GM04504 (cell line): ENCODE measurements at places on chromosomes 4 and X.

GRCh38 chr4:169225812-169226211 is 44.9 kb downstream of the SH3RF1 start:
- DNase-seq = no peak

DNA sequence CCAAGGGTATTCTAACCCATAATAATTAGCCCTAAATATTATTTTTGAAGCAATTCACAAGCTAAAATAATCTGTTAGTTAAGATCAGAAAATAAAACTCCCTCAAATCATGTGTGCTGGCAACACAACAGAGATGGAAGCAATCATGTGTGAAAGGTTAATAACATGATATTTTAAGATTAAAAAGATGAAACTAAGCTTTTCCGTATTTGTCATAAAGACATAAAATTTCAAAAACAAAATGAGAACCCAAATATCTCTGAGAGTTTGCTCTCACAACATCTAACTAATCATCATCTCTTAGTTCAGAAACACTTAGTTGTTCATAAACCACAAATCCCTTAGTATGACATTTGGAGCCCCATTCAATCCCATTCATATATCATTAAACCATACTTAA is 749.1 kb downstream of the CCSER1 start:
- DNase-seq = no peak

DNA sequence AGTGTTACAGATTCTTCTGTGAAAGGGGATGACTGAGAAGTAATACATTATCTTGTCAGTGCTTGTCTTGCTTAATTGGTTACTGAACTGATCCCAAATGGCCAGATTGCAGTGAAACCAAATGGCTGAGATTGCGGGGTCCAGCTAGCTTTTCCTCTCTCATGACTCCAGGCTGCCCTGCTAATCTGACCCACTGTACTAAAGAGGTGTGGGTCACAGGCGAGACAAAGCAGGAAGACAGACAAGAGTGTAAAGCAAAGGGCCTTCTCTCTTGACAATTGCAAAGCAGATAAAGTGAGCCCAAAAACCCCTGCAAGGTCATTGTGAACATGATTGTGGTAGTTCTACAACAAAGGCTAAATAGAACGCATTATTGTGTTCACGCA is 2.1 kb downstream of the TMEM150C start:
- no peak for DNase-seq

DNA sequence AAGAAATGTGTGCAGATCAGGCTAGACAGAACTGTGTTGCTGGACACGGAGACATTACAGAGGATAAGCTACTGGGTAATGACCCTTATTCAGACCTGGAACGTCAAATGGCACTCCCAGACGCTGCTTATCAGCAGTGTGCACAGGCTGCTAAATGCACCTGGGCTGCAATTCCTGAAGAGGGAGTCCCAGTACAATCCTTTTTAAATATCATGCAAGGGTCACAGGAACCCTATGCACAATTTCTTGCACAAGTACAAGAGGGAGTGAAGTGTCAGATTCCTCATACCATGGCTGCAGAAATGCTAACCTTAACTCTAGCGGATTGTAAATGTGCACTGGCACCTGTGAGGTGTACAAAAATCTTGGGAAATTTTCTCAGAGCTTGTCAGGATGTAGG is 16.9 kb downstream of the SPIN2B start:
- DNase-seq = no peak

GRCh38 chrX:2401590-2402360 is 99.0 kb downstream of the DHRSX start:
- DNase-seq = no peak

DNA sequence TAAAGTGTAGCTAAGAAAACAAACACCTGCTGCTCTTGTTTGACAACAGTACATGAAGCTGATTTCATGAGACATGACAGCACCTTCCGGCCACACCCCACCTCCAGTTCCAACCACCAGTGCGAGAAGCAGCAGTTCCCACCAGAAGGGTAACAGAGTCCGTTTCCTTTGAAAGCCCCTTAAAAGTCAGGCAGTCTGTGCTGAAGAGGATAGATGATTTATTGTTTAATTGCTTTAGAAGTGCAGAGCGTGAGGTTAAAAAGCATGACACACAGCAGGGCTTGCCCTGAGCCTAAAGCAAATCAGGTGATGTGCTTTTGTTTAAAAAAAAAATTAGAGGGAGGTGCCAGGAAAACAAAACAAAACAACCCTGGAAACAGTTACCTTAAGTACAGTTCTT is 82.6 kb downstream of the HADH start:
- no peak for DNase-seq

DNA sequence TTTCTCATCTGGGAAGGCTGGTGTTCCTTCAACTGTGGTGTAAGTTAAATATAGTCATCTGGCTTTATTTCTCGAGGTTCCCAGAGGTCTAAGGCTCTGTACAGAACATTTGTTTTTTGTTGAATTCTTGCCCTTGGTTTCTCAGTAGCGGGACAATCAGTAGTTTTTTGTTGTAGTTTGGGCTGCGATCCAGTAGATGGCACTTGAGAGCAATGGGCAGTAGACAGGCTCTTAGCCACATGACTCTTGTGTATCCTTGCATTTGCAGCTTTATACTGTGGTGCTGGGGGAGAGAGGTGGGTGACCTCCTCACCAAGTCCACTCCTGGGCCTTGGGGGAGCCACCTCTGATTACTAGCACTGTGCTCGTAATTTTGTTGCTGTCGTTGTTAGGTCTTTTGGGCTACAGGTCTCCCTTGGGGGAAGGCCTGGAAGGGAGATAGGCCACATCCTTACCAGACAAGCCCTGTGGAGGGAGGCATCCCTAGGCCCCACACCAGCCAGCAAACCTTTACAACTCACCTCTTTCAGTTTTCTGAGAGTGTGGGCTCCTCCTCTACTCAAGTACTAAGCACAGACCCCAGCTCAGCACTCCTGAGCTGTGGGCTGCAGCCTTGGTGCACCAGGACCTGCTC is 8.1 kb downstream of the ETDB start:
- no peak for DNase-seq

- DNase-seq = no peak
Measured at GRCh38 chr4:84507941-84508340, 8.8 kb upstream of the NKX6-1 start.

GRCh38 chr4:160848901-160849760 is 1314.7 kb downstream of the FSTL5 start:
- no peak for DNase-seq

DNA sequence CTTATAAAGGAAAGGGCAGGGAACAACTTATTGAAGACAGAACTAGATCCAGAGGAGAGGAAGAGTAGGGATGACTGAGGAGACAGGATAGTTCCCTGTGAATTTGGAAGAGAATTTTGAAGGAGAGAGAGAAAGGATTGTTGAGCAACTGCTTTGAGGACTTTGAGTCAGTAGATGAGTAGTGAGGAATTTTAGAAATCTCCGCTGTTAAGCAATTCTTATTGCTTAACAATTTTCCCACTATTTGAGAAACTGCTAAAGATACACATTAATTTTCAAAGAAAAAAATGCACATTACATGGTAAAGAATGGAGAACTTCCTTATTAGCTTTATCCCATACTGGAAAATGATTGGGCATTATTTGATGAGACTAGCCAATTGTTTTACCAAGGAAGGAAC is 116.3 kb upstream of the NRK start:
- no peak for DNase-seq

DNA sequence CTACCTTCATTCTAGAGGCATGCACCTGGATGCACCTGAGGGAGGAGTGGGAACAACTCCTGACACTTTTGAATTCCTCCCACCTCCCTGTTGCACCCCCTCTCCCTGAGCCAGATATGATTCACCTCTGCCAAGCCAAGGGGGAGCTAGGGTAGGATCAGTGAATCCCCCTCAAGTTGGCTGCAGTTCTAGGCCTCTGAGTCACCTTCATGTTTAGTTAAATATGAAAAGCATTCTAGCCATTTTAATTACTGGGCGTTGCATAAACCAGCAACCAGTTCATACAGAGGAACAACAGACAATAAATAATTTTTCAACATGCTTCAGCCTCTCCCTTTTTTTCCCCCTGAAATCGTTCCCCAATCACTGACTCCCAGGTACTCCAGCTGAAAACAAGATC is 1440.2 kb downstream of the ADGRL3 start:
- DNase-seq = no peak

- DNase-seq = no peak
Measured at GRCh38 chrX:63809173-63809572, 24.2 kb upstream of the ARHGEF9 start.

DNA sequence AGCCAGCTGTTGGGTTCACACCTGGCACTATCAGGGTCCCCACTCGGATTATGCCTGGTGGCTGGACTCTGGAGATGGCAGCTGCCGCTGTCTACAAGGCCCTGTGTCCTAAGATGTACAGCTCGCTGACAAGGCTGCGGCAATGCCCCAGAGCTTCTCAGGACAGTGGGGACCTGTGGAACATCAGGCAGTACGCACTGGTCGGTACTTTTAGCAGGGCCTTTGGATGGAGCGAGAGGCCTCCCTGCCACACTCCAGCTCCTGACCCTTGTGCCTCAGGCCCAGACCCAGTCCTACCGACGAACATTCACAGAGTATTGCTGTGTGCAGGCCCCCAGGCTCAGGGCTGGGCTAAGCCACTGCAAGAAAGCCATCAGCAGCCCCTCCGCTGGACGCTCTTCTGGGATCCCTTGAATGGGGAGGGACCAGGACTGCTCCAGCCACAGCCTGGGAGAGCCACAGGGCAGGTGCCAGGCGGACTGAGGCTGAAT is 45.7 kb upstream of the HMX1 start:
- DNase-seq = no peak

DNA sequence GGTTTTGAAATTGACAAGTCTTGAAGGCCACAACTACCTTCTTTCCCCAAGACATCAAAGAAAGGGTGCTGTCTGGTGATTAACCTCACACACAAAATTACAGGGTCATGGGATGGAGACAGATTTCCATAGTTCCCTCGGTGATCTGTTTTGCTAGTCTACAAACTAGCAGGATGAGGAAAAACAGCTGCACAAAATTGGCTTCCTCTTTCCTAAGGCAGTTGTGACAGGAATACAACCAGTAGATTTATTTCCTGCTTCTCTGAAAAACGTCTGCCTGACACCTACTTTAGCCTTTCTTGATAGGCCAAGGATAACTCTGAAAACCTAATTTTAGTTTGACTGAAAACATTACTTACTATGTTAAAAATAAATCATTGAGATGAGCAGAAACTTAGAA is 39.6 kb downstream of the DKK2 start:
- no peak for DNase-seq

DNA sequence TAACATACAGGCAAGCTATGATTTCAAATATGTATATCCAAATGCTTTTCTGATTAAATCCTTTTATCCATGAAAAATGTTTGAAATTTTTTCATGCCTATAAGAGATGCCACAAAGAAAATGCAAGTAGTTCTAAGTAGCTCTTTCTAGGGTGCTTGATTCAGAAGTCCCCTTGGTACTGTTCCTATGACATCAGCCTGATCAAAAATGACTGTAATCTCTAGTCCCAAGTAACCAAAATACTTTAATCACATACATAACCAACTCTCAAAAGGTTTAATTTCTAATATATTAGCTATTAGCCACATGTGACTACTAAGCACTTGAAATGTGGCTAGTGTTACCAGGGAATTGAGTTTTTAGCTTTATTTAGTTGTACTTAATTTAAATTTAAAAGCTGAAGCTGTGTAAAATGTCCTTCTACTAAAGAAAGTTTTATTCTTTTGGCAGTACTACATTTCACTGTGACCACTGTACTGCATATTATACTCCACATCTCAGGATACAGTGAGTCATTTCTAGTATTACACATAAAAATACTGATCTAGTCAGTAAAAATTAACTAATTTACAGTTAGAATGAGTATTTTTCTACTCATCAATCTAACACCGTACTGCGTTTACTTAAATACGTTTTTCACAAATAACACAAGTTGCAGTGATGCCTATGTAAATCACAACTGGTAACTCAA is 33.9 kb downstream of the FBXW7 start:
- no peak for DNase-seq

DNA sequence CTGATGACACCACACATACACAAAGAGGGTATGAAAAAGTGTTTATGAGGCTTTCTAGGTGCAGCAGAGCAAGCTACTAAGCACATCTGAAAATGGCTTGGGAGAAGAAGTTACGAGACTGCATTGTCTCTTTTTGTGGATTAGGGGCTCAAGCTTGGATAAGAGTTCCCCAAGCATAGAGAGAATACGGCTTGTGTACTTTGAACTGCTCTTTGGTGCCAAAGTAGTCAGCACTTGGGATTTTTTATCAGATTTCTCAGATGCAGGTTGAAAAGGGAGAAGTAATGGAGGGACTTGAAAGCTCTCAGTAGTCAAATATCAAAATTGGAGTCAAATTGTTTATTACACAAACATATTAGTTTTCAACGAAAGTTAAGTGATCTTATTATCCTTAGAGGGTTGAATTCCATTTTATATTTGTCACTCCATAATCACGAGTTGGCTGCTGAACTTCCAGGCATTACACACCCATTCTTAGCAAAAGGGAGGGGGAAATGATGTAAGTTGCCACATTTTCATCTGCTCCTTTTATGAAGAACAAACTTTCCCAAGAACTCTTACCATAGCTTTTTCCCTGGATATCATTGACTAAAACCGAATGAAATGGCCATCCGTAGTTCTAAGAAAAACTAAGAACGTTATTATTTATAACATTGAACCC is 1904.9 kb downstream of the PCDH7 start:
- DNase-seq = no peak

DNA sequence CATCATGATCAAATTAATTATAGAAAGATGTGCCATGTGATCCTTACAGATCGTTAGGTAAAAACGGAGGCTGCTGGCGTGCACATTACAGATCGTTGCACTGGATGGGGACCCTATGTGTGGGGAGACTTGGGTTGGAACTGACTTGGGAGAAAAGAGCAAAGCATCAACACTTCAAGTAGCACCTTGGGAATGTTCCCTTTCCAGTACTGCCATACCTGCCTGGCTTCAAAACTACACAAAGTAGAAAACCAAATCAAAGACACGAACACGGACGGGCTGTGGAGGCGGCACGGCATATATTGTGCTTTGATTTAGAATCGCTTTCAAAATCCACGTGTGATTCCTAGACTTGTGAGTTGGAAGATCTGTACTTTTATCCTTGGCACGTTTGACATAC is 898 bp downstream of the CMC4 start:
- no peak for DNase-seq

GRCh38 chr4:108360754-108361445 is 192.2 kb upstream of the LEF1 start:
- peak; percentile 76 for DNase-seq
